ENCODE measurements at places on chromosomes 7 and 10. TPM values are rescaled to one million over a fixed set of nuclear protein-coding genes. Genes with fewer than 3 reads are reported as not detected.

INPP5A gene
- 26.3 TPM for total RNA-seq

VSTM4 gene
- total RNA-seq: not detected

CC2D2B gene
- 0.43 TPM for total RNA-seq

PAPSS2 gene
- total RNA-seq: 12.2 TPM

H2BK1 gene
- total RNA-seq: not detected

MALRD1 gene
- 0.33 TPM for total RNA-seq

DDC gene
- not detected for total RNA-seq

All from placental epithelial cell (primary cell).